Stimulated activated CD4-positive, alpha-beta T cell treated with anti-CD3 and anti-CD28 coated beads, Interleukin-4, amount 100 ng/mL, for 24 hours (primary cell): ENCODE measurements at places on chromosomes 3 and 15.

GRCh38 chr3:98778383-98778782 lies 15.2 kb downstream of the ST3GAL6 start:
- no peak for DNase-seq

- no peak for DNase-seq
Observed at GRCh38 chr15:98528046-98528725, 120.2 kb upstream of the IGF1R start.

GRCh38 chr3:17288839-17289399 lies 404.2 kb downstream of the PLCL2 start:
- DNase-seq, result no peak

GRCh38 chr3:28087591-28087990 lies 153.8 kb upstream of the CMC1 start:
- DNase-seq, result no peak

DNA sequence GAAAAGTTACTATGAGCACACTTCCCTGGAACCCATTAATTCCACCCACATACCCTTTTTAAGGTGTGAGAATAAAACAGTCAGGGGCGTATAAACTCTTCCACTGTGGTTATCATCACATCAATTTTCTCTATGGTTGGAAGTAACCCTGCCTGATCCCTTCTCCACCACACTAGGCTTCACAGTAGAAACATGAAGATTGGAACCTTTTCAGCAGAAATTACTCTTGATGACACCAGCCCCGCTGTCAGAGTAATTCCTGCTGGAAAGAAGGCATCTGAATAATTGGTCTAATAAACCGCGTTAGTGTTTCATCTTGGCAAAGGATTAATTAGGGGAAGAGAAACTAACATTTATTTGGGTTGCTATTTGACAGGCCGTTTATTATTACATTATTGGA lies 278.4 kb downstream of the MFSD1 start:
- no peak for DNase-seq

DNA sequence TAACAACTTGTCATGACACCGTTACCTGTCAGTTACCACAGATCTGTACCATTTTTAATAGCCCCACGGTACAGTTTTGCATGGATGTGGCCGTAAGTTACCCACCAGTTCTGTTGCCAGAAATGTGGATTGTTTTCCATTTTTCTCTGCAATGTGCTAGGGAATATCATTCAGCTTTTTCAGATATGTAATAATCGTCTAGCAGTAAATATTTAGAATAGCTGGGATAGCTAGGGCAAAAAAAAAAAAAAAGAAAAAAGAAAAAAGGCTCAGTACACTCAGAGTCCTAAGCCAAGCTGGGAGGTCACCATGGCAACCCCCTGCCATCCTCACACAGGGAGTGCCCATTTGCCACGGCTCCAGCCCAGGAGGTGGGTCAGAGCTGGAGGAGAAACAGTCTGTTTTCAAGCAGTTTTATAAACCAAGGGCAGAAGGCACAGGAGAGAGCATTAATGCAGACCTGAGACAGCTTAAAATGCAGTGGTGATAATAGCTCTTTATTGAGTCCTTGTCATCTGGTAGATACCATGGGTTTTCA lies 25.2 kb downstream of the PAQR5 start:
- no peak for DNase-seq

DNA sequence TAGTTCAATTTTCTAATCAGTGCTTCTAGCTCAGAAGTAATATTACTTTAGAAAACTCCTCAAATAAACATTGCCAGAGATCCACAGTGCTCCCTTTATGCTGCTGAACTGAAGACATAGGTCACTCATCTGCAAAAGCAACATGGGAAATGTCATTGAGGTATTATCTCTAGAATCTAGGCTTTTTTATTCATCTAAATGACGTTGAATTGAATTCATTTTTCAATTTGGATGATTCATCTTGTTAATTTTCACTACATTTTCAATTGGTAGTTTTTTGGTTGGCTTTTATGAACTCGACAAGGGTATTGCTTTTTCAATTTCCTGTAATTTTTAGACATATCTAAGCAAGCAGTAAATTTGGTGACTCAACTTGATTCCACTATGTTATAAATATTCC lies 275.4 kb downstream of the NFKBIZ start:
- DNase-seq, result no peak

DNA sequence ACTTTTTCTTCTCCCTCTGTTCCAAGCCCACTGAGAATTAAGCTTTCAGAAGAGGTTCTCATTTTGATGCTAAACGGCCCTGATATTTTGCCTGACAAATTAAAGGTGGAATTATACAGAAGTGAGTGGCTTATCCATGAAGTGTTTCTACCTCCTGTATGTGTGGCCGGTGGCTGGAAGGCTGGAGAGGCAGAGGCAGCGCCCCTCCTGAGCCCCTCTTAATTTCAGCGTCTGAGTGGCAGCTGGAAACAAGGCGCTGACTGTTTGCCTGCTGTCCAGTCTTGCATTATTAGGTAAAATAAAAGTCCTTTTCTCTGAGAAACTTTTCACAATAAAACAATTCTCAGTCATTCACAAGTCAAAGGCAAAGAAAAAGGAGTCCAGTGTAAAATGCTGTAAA lies 685.7 kb downstream of the MCTP2 start:
- DNase-seq, result no peak

- DNase-seq, result no peak
Observed at GRCh38 chr15:81740416-81740815, 305.4 kb downstream of the MEX3B start.

DNA sequence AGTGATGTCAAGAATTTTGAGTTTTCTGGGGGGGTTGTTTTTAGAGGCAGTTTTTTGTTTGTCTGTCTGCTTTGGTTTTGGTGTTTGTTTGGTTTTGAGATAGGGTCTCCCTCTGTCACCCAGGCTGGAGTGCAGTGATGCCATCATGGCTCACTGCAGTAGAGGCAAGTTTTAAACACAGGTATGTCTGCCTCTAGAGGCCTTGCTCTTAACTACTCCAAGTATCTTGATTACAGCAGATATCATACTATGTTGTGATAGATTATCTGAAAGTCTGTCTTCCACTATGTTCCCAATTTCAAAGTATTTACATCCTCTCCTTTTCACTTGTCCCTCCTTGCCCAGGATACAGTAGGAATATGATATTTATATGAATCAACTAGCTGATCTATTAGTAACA lies 57.7 kb downstream of the ERC2 start:
- DNase-seq, result no peak

DNA sequence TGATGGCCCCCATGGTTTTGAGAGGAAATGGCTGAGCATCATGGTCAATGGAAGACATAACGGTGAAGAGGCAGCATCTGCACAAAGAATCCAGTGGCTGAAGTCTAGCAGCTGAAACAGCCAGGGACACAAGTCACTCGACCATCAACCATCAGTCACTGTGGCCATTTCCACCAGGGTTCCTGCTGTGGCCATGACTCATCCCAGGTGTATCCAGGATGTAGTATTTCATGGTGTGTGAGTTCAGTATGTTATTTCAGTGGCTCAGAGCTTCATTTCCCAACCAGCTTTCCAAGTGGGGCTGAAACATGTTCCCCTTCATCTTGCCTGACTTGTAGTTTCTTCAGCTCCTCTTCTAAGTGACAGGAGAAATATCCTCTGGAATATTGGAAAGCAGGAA lies 47.8 kb upstream of the WNT5A start:
- no peak for DNase-seq

GRCh38 chr3:147640781-147641180 lies 231.6 kb downstream of the ZIC1 start:
- DNase-seq, result no peak
